ENCODE measurements at places on chromosomes 3 and 15. TPM values are rescaled to one million over a fixed set of nuclear protein-coding genes. Genes with fewer than 3 reads are reported as not detected.

GPR62 gene
- total RNA-seq: under 0.01 TPM

SGO1 gene
- 5.2 TPM for total RNA-seq

NR2E3 gene
- total RNA-seq: 0.09 TPM

TMIE gene
- total RNA-seq: 0.19 TPM

NMD3 gene
- 107 TPM for total RNA-seq

ECT2 gene
- 29.5 TPM for total RNA-seq

LAMB2 gene
- total RNA-seq: 330 TPM

KBTBD13 gene
- not detected for total RNA-seq

MLH1 gene
- total RNA-seq: 29.9 TPM

CLRN1 gene
- total RNA-seq: not detected

Data from endothelial cell of coronary artery (primary cell).